Vagina (tissue), 2 donors: ENCODE measurements at places on chromosomes 12 and 14.

- DNase-seq = no peak
Observed at GRCh38 chr12:103882861-103883596, 42.0 kb upstream of the NT5DC3 start.

DNA sequence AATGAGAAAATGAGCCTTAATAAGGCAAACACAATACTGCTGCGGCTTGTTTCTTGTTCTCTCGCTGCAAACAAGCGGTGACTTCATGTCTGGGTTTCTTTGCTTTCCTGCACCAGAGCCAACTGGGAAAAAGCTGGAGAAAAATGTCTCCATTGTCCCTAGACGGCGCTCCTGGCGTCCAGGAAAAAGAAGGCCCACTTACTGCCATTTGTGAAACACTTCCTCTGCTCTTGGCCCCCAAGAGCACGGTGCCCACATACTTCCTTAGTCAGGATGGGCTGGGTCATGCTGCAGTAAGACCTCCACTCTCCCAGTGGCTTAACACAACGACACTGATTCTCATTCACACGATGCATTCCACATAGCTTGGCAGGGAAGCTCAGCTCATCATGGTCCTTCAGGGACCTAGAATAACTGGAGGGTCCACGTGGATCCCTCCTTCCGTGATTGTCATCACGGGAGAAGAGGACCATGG lies 86.0 kb upstream of the BCL11B start:
- no peak for DNase-seq

GRCh38 chr12:56103823-56104108 lies 593 bp upstream of the PA2G4 start:
- DNase-seq = no peak

DNA sequence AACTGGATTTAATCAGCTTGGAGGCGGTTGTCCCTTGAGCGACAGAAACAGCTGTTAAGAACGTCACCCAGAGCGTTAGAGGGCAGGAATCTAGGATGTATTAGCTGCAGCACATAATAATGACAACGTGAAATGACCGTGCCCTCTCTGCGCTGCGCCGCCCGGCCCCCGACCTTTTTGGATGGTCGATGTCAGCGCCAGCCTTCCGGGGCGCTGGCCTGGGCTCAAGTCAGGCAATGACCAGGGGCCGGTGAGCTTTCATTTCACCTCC lies 427 bp upstream of the TMEM120B start:
- DNase-seq = no peak

DNA sequence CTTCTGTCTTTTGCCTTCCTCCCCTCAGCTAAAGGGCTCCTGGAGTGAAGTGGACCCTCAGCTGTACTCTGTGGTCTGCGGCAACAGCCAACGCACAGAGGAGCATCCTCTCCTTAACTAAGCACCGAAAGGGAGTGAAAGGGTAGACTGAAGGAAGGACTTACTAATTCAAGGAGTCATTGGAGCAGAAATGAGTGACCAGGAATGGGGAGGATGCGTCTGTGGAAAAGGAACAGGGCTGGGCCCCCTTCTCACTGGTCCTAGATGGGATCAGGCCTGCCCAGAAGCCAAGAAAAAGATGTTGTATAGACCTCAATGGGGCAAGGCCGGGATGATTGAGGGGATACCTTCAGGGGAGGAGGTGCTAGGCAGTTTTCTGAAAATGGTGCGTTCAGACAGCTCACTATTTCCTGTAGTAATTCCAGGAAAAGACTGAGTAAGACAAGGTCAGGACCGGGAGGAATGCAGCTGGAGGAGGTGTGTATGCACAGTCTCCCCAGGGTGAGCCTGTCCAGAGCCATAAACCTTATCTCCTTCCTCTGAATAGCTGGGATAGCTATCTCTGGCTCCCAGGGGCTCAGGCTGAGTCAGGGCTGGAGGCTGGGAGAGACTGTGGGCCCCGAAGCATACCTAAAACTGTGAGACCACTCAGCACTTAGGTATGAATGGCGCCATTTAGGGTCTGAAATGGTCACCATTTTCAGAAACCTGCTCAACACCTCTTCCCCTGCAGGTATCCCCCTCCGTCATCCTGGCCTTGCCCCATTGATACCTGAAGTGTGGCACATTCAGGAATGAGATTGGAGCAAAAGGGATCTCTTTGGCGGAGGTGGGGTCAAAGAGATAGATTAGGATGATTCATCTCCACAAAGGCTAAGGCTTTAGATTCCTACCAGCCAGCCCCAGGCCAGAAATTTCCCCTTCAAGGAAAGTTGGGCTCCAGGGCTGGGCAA lies 20.2 kb upstream of the KRT8 start:
- DNase-seq = no peak

- no peak for DNase-seq
Observed at GRCh38 chr14:31864937-31865855, 211.9 kb upstream of the ARHGAP5 start.

DNA sequence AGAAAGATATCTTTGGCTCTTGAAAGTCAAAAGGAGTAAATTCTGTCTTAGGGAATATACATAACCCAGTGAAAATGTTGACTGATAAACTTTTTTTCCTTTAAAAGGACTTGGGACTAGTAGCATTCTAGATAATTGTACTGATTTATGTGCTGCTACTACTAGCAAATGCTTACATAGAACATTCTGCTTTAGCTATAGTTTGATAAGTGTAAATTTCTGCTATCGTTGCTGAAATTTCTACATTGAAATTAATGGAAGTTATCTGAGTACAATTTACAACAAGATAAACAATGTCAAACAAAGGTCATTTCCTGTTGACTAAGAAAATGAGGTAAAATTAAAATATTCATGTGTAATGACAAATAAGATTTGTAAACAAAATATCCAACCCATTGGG lies 48.3 kb upstream of the CNTN1 start:
- no peak for DNase-seq

DNA sequence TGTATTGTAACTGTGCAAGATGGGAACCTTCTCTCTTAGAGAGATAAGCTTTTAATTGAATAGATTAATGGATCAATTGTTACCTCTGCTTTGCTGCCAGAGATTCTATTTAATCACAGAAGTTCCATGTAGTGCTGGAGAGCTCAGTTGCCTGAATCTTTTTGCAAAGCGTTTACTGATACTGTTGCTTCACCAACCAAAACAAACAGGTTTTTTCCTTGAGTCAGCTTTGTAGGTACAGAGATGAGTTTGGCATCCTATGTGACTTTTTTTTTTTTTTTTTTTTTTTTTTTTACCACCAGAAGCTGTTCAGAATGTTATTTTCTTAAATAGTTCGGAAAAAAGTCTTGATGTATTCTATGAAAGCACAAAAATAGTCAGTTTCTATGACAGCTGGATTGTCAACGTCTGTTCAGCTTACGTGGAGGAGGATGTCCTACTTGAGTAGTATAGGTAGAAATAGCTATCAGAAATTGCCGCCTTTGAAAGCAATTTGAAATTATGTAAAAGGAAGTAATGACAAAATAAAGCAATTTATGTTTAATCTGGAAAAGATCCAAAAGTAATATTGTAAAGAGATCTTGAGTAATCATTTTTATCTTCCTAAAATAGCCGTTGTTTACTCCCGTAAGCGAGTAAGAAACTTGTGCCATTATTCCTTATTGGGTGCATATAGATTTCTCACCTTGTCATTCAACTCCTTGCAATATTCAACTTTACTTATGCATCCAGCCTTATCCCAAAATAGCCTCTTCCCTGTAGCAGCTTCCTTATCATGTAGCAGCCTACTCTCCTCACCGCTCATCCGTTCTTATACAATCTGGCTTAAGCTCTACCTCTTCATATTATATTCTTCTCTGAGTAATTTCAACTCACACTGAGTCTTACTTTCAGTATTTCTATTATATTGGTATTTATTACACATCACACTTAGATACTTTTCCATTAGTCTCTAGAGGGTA lies 5.2 kb downstream of the LRRK2 start:
- no peak for DNase-seq

- no peak for DNase-seq
Observed at GRCh38 chr14:100907240-100907639, 3.7 kb upstream of the RTL1 start.

- DNase-seq = no peak
Observed at GRCh38 chr12:13588574-13588973, 392.0 kb downstream of the EMP1 start.

GRCh38 chr12:50609292-50609874 lies 104.6 kb downstream of the DIP2B start:
- no peak for DNase-seq

DNA sequence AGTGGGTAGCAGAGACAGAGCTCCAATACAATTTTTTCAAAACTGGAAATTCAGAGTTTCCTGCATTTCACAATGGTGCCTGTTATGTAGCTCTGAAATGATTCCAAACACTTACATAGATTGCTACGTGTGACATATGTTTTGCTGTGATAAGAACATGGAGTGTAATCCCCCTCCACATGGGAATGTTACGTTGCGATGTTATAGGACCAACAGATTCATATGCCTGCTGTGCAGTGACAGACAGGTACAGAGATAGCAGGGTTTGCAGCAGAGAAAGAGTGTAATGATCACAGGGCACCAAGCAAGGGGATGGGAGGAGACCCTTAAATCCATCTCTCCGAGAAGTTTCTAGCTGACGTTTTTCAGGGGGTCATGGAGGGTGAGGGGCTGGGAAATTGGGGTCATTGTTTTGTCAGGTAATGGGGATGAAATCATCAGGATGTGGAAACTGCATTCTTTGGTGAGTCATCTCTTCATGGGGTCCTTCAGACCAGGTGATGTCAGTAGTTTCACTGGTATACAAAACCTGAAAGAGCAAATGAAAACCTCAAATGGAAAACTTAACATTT lies 76.6 kb upstream of the OSBPL8 start:
- DNase-seq = no peak

GRCh38 chr12:64016521-64016920 lies 172.0 kb downstream of the SRGAP1 start:
- DNase-seq = no peak

DNA sequence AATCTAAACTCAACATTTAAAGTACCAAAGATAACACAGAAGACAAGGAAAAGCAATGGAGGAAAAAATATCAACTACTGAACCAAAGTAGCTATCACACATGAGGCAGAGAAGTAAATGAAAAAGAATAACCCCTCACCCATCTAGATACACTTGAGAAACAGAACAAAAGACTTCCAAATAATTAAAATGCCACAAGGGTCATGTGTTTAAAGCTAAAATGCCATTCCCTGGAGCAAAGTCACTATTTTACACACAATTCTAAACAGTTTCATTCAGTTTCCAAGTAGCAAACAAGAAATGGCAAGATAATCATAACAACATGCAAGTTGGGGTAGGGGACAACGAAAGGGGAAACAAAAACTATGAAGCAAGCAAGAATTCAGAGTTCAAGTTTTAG lies 12.0 kb downstream of the OSBPL8 start:
- DNase-seq = no peak

DNA sequence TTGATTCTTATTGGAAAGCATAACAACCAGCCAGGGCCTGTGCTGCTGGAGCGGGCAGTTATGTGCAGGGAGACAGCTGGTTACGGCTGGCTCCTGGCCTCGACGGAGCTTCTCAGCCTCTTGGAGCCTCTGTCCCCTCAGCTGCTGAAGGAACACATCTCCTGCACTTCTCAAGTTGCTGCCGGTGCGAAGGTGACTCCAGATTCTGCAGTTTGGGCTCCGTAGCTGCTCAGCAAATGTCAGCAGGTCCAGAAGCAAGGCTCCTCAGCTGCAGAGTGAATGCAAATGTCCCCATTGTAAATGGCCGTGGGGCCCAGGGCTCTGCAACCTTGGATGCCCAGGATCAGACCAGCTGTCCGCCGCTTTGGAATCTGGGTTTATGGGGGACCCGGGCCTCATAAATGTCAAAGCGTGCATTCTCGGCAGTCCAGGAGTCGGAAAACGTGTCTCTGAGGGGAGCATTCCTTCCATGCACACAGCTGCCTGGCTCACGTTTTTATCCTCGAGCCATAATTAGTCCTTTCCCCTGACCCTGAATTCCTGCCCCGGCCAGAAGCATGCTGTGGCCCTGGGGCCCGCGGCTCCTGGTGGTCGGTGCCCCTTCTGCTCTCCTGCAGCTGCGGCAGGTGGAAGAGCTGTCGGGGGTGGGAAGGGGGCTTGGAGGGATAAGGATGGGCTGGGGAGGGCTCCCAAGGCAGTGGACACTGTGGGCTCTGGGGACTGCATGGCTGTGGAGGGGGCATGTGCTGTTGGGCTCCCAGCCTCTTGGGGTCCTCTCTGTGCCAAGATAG lies 106.0 kb downstream of the KIF26A start:
- DNase-seq = no peak

- no peak for DNase-seq
Observed at GRCh38 chr14:94213021-94213420, 38.9 kb downstream of the PPP4R4 start.

DNA sequence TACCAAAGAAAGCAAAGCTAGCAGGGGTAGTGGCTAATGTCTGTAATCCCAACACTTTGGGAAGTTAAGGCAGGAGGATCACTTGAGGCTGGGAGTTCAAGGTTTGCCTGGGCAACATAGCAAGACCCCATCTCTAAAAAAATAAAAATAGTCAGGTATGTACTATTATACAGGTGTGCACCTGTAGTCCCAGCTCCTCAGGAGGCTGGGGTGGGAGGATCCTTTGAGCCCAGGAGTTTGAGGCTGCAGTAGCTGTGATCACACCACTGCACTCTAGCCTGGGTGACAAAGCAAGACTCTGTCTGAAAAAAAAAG lies 142.2 kb downstream of the PAWR start:
- DNase-seq = no peak

GRCh38 chr14:41597647-41598046 lies 9.0 kb upstream of the LRFN5 start:
- DNase-seq = no peak

DNA sequence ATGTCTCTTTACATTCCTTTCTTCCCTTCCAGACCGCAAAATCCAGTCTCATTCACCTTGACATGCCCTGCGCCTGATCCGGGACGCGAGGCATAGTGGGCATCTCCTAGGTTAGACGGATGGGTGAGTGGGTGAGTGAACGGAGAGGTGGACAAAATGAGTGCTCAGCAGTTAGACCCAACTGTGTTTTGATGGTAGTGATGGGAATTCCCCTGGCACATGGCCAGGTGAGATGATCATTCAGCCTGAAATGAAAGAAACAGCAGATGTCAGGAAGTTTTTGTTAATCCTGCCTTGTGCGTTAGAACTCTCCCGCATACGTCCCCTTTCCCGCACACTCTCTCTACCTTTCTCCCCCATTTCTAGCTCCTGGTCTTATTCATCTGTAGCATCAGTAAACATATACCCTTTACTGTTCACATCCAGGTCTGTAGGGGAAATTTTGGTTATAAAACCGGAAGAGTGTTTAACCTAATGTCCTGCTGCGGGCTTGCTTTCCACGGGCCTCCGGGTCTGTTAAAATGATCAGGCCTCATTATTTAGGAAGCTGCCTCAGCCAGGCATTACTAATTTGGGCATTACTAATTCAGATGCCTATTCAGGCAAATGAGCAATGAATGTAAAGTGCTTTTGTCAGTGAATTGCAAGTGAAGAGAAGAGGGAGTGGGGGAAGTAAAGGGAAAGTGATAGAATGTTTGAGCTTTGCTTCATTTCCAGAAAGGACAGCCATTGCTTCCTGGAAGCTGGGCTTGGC lies 172.8 kb downstream of the ETV6 start:
- no peak for DNase-seq

GRCh38 chr12:18130851-18131250 lies 40.9 kb upstream of the RERGL start:
- DNase-seq = no peak
